Stimulated activated CD4-positive, alpha-beta T cell treated with anti-CD3 and anti-CD28 coated beads, Interleukin-15, amount 100 ng/mL, for 24 hours (primary cell): ENCODE measurements at places on chromosomes 13 and 19.
A peak's percentile ranks its signal among the peaks of the same experiment; 100 is the strongest.

DNA sequence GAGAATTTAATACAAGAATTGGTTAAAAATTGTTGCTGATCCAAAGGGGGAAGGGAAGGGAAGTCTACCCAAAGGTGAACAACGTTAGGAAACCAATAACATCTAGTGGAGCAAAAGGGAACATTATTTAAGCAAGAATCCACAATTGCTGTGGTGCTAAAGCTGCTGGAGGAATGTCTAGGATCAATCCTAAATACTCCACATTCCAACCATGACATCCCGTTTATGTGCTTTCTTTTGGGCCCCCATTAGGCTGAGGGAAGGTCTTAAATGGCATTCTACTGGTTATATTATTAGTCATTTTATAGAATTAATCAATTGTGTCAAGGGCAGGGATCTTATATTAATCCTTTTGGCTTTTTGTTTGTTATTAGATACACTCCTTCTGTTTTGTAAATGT is 39.9 kb upstream of the VWA8 start:
- no peak for DNase-seq

GRCh38 chr13:86992251-86992650 is 678.9 kb upstream of the SLITRK5 start:
- DNase-seq, result no peak

DNA sequence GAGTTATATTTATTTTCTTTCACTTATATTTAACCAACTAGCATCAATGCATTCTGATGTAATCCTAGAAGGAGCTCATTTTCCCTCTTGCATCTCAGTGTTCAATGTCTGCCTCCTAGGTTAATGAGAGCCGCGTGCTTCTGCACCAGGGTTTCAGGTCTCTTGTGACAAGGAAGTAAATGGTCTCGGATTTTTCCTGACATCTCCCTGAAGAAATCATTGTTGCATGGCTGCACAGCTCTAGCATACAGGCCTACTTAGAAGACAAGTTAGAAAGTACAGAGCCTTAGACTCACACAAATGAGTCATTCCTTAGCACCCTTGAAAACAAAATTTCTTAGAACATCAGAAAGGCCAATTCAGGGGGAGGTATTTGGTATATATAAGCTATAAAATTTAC is 57.2 kb upstream of the KLF12 start:
- no peak for DNase-seq

DNA sequence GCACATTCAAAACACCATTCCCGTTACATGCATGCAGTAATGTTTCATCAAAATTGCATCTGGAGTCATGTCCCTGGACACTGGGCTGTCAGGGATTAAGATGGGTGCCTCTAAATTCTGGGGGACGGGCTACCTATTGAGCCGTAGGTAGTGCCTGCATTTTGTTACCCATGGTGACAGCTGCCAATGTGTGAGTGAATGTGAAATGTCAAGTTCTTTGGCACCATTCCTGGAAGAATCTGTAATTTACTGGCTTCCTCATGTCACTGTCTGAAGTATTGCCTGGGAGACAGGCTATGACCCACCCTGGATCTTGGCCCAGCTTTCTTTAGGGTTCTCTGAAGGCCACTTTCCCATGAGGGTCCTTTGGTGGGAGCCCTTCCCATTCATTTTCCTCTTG is 266.1 kb downstream of the TSHZ3 start:
- no peak for DNase-seq

DNA sequence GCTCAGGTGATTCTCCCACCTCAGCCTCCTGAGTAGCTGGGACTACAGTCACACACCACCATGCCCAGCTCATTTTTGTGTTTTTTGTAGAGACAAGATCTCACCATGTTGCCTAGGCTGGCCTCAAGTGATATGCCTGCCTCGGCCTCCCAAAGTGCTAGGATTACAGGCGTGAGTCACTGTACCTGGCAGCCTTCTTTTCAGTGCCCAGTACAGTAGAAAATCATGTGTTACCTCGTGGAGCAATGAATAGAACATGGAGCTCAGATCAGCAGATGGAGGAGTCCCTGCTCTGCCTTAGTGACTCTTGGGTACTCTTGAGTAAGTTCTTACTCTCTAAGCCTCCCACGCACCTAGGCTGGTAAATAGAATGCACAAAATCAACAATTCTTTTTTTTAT is 44.7 kb downstream of the THSD1 start:
- DNase-seq, result no peak

DNA sequence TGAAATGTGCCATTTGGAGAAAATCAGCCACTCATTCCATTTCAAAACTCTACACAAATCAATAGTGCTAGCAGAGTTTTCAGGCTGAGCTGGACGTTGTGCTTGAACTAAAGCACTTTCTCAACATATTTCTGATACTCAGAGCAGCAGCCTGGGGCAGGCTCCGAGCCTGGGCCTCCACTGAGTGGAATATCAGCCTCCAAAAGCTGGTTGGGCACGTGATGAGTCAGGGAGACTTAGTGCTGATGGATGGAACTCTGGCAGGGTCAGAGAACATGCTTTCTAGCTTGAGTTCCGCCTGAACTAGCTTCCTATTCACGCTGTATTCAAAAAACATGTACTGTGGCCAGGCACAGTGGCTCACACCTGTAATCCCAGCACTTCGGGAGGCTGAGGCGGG is 85.8 kb upstream of the PCDH8 start:
- no peak for DNase-seq

GRCh38 chr13:62512194-62513141 is 1096.8 kb upstream of the PCDH20 start:
- DNase-seq, result peak; percentile 32

DNA sequence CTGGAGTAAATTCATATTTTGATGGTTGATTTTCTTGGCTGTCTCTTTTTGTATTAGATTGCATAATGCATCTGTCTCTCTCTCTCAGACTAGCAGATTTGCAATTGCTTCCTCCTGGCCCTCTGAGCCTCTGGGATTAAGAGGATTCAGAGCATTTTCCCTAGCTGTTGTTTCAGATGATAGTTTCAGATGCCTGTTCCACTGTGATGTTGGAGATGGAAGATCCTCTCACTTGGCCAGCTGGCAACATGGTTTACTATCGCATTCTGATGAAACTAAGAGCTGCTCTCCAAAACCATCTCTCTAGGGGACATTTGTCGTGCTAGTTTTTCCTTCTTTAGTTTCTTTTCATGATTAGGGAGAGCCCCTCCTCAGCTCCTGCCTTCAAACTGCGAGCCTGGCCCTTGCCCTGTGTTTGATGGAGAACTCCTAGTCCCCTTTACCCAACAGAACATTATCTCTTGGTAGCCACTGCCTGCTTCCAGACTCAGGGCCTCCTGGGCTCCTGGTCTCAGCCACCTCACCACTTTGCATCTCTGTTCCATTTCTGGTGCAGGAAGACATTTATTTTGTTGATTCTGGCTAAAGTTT is 244.6 kb downstream of the B3GLCT start:
- DNase-seq, result no peak

DNA sequence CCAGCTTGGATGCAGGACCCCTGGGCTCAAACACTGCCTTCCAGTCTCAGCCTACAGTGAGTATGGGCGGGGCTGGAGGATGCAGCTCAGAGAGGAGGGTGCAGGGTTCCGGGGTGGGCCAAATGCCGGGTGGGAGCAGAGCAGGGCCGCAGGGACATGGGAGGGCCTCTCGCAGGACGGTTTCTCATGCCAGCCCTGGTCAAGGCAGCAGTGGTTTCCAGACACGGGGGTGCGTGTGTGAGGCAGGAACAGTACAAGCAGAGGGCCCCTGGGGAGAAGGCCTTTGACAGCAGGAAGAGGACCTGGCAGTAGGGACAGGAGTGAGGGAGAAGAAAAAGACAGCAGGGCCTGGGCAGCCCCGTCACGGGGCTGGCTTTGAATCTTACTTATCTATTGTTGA is 34.1 kb downstream of the CRTC1 start:
- no peak for DNase-seq

- DNase-seq, result no peak
Measured at GRCh38 chr13:63731896-63732295, 2316.2 kb upstream of the PCDH20 start.

DNA sequence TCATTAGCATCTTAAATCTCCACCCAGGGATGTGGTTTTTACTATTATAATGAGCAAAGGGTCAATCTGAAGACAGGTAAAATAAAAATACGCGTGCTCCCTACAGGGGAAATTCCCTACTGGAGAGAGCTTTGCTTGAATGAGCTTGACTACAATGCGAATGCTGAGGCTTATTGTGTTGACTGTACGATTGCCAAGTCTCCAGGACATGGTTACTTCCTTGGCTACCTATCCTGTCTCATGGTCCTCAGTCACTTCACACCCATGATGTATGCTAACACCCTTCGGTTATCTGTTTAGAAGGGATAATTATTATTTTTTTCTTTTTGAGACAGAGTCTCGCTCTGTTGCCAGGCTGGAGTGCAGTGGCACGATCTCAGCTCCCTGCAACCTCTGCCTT is 61.7 kb downstream of the ZNF627 start:
- DNase-seq, result no peak

DNA sequence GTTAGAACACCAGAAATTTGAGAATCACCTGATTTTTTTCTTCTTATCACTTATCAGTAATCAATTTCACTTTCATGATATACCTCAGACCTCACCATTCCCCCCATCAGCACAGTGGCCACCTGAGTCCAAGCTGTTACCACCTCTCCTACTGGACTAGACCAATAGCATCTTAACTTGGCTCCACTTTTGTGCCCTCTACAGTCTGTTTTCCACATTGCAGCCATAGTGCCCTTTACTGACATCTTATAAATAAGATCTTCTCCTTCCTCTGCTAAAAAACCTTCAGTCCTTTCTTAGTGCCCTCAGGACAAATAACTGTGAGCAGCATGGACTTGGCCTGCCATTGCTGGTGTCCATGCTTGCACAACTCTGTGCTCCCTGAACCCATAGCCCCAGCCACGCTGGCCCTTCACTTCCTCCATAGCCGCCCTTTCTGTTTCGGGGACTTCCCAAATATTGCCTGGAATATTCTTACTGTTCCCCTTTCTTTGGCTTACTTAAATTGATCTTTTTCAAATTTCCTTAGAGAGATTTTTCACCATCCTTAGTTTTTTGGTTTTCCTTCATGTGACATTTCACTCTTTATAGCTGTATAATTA is 380.8 kb downstream of the LMO7 start:
- DNase-seq, result peak; percentile 26

DNA sequence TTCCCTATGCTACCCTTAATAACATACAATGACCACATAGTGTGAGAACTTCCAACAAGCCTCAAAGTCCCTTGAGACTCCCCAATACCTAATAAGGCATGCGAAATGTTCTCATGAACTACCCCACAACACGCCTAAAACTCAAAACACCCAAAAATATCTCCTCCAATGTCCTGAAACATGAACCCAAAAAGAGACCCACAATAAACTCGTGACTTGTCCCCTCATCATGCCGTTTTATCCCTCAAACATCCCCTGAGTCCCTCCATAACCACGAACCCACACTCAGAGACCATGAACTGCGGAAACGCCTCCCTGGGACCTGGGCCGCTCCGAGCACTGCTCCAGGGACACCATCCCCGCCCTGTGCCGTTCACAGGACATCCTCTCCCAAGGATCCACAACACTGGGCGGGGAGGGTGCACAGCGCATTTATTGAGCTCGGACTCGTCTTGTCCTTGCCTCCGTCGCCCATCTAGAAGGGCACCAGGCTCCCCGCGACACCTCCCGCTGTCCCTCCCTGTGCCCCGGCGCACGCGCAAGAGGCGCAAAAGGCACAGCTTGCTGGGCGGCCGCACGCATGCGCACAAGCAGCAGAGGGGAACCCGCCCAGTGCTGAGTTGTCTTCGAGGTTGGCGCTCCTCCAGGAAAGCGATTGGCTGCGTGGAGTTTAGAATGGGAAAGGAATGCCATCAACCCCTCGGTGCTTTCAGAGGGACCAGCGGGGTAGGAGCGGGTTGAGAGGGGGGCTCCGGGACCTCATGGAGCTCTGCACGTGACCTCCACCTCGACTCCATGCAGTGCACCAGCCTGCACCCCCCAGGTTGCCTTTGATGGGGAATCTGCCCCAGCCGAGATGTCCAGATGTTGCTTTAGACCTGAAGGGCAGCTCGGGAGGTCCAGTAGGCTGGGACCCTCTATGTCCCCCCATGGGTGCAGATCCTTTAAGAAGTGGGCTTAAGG is 8.8 kb downstream of the FXYD3 start:
- DNase-seq, result peak; percentile 92

GRCh38 chr13:77345150-77345780 is 18.4 kb upstream of the MYCBP2 start:
- peak; percentile 34 for DNase-seq

DNA sequence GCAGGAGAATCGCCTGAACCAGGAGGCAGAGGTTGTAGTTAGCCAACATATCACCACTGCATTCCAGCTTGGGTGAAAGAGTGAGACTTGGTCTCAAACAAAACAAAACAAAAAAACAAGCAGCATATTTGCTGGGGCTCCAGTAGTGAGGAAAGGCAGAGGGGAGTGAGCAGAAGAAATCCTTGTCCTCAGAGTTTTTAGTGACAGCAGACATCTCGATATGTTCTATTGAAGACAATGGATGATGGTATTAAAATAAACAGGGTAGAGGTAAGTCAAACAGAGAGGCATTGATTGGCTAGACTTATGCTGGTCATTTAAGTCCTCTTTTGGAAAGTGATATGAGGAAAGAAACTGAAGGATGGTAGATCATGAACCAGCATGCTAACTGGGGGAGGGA is 19.0 kb downstream of the NLRP7 start:
- no peak for DNase-seq

DNA sequence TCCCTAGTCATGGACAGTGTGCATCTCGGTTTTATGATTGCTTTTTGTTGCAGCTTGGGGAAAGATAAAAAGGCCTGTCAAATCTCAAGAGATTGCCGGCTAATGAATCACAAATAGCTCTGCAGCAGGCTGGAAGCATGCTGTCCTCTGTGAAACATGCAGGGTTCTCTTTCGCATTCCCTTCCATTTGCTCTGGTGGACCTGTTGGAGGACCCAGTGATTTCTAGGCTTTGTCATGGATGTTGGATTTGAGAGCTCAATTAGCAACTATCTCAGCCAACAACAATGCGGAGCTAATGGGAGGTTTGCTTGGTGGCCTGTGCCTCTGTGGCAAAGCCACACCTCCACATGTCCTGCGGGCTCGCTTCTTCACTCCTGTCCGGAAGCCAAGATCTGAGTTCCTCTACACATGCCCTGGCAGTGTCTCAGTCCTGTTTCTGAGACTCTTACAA is 418.1 kb upstream of the ARGLU1 start:
- no peak for DNase-seq

GRCh38 chr13:97905517-97905916 is 48.0 kb upstream of the IPO5 start:
- DNase-seq, result no peak

- DNase-seq, result peak; percentile 78
Measured at GRCh38 chr19:44643605-44644401, at the start of gene PVR. Gene PVR (plus strand): TSS chr19:44643910. CDS start chr19:44644097, 187 bp downstream.

DNA sequence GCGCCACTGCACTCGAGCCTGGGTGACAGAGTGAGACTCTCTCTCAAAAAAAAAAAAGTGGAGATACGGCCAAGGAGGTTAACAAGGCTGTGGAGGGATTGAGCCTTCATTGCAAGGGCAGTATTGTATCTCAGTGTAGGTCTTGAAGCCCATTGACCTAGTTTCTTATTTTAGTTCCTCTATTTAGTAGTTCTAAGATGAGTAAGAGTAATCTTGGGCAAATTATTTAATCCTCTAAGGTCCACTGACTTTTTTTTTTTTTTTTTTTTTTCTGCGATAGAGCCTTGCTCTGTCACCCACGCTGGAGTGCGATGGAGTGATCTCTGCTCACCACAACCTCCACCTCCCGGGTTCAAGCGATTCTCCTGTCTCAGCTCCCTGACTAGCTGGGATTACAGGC is 14.3 kb upstream of the ILF3 start:
- DNase-seq, result no peak
